ENCODE measurements at places on chromosomes 7 and 10.

DNA sequence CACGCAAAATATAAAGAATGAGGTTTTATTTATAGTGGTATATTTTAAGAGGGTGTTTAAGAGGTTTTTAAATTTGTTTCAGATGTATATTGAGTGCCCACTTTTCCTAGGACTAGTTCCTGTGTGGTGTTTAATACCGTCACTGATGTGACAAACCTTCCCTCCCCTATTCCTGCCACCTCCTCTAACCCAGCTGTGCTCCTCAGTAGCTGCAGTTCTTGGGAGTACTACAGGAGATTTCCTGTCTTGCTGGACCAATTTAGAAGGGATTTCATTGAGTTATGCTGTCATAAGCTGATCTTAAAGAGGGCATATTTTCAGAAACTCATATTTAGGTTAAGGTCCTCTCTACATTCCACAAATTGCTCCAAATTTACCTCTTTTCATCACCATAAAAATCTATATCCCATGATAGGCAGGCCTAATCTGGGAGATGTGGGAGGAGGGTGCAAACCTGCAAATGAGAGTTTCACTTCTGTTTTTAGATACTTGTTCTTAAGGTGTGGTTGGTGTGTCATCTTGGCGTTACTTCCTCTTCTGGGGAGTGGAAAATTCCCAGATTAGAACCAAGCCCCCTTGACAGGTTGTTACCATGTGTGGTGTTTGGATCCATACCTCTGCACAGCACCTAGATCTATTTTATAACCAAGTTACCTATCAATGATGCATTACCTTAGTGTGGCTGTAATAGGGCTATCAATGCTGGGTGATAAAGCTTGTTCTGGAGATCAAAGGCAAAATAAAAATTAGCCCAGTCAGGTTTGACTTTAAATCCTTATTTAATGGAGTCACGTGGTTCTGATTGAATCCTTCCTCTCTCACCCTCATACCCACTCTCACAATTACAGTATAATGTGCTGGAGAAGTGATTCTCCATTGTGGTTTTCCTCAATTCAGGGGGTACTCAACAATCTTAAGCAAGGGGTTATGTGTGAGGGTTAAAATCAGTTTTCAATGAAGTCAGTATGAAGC is 141.1 kb downstream of the CDK14 start:
- no peak for DNase-seq

DNA sequence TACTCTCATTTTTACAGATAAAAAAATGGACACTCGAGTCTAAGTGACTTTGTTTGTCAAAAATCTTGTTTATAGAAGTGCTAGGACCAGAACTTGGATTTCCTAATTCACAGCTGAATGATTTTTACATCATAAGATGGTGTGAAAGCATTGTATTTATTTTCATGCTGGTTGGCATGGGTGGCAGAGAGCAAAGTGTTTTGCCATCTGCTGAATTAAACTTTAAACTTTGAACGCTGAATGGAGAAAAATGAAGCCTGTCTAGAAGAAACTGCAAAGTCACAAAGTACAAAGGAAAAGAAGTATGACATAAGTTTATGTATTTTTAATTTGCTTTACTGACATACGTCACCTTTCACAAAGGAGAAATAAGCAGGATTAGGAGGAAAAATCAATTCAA is 142.0 kb downstream of the NRBF2 start:
- DNase-seq = no peak

- DNase-seq = no peak
Observed at GRCh38 chr10:22647244-22647643, 67.1 kb downstream of the PIP4K2A start.

DNA sequence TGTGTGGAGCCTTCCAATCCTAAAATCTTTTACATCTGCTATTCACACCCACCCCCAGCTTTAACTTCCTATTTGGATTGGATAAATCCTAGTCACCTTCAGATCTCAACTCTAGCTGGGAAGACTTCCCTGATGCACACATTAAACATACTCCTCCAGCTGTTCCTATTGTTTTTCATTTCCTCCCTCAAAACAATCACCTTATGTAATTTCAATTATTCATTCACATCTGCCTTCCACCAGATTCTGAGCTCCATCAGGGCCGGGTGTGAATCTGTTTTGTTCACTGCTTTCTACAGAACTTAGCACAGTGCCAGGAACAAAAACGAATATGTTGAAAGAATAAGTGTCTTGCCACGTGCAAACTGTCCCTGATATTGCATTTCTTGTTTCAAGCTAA is 497.4 kb downstream of the PLXDC2 start:
- DNase-seq = no peak

GRCh38 chr7:48083114-48083830 is 5.8 kb upstream of the UPP1 start:
- DNase-seq = no peak

DNA sequence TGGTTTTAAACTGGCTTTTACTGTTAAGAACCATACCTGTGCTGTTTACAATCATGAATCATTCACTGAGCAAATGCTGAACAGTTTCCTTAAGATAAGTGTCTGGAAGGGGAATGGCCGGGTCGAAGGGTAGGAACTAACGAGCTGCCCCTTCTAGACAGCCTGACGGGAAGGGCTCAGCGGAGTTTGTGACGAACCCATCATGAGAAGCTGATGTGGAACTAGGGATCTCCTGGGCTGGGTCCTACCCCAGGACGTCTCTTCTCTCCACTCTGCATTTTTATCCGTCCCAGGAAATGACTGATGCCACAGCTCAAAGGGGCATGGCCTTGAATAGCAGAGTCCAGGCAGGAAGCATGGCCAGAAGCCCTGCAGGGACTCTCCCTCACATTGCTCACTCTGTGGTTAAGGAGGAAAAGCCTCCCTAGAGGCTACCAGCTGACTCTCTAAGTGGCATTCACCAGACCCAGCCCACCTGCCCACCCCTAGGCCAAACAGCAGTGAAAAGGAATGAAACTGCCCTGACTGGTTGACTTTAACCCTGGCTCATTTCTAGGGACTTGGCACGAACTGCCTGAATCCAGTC is 112.0 kb downstream of the PFKFB3 start:
- DNase-seq = no peak

DNA sequence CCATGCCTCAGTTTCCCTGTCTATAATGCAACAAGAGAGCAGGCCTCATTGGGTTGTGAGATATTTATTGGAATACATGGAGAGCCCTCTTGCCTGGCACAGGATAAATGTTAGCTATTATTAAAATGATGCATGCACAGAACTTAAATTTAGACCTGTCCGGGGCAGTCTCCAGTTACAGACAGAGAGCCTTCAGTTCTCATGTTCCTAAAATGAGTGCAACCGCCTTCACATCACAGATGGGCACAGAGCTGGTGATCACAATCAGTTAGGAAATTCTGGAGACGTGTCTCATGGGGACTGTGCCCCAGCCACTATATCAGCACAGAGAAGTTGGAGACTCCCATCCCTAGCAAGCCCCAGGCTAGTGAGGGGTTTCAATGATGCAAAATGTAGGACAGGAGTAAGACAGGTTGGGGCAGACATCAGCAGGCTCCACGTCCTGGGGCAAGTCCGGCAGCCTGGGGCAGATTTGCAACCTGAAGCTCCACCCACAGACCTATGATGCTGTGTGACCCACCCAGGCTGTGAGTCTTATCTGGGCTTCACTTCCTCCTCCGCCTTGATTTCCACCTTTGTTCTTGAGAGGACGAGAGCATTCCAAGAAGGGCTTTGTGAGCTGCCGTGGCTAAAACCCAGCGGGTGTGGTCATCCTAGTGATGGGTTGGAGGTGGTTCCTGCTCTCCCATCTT is 49.4 kb downstream of the CXCL12 start:
- no peak for DNase-seq

GRCh38 chr10:18252086-18252485 is 111.9 kb downstream of the CACNB2 start:
- no peak for DNase-seq

GRCh38 chr7:28272461-28272877 is 91.9 kb upstream of the JAZF1 start:
- DNase-seq = no peak

DNA sequence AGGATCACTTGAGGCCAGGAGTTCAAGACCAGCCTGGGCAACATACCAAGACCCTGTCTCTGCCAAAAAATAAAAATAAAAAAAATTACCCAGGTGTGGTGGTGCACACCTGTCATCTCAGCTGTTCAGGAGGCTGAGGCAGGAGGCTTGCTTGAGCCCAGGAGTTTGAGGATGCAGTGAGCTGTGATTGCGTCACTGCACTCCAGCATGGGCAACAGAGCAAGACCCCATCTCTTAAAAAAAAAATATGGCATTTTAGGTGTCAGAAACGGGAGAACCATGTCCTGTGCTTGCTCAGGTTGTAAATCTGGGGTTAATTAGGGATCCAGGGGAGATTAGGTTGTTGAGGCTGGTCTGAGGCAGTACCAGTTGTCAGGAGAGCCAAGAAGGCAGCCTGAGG is 64.9 kb downstream of the GTF2IRD1 start:
- no peak for DNase-seq

DNA sequence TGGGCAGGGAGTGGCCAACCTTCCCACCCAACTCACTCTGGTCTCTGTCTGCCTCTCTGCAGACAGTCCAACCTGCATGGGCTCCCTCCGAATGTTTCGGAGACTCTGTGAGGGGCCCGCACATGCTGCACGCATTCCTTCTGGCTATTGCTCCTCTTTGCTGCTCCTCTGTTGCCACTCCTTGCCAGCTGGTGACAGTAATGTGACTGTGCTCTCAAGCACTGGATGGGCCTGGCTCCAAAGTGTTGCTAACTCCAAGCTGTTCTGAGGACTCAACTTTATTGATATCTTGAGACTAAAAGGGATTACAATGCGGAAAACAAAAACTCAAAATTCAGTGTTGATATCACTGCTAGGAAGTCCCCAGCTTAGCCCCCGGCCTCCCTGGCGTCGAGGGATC is 105.4 kb upstream of the KIF5B start:
- DNase-seq = no peak

All from NCI-H460 (cell line).